ENCODE measurements at places on chromosomes 1 and 21.
A peak's percentile ranks its signal among the peaks of the same experiment; 100 is the strongest.

GRCh38 chr1:102628109-102628613, 480.2 kb downstream of the COL11A1 start:
- peak; percentile 36 for DNase-seq

DNA sequence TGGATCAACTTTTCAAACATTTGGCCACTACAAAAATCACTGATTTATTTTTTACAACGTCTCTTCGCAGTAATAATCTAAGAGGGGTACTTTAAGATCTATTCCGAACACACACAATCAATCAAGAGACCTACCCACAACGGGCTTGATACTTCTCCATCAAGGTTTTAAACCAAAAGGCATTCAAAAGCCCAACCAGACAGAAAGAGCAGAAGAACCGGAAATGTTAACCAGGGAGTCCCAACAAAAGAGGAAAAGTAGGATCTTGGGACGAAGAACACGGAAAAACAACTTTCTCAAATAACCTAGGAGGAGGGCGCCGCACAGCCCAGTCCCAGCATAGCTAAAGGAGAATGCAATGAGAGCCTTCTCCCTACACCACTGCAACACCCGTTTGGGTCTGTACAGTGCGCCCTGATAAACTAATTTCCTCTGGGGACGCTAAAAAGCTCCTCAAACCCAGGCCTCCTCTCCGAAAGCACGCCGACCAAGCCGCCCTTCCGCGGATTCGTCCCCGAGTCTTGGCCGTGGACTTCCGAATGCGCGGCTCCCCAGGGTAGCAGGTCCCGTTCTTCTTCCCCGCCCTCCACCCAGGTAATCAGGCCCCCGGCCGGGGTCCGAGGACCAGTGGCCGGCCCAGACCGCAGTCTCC, 623 bp downstream of the RPL22 start:
- DNase-seq, result no peak

DNA sequence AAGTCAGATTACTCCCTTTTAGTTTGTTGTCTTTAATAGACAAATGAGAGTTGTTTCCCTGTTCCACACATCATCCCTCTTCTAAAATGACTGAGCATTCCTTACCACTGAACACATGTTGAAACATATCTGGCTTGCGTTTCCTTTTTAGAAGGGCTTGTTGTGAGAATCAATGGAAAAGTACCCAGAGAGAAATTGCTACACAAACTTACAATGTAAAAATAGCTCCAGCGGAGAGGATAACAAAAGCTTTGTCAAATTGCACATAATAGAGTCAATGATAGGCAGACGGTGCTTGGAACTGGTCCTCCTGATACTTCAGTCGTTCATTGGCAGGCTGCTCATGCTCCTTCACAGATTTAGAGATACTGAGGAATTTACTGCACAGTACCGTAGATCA, 123.9 kb downstream of the CYYR1 start:
- DNase-seq, result no peak

GRCh38 chr21:46069166-46069565, 28.7 kb upstream of the COL6A2 start:
- DNase-seq, result no peak

GRCh38 chr21:17451364-17451891, 61.4 kb upstream of the CXADR start:
- no peak for DNase-seq

GRCh38 chr1:244037252-244037651, 13.8 kb upstream of the ZBTB18 start:
- no peak for DNase-seq

DNA sequence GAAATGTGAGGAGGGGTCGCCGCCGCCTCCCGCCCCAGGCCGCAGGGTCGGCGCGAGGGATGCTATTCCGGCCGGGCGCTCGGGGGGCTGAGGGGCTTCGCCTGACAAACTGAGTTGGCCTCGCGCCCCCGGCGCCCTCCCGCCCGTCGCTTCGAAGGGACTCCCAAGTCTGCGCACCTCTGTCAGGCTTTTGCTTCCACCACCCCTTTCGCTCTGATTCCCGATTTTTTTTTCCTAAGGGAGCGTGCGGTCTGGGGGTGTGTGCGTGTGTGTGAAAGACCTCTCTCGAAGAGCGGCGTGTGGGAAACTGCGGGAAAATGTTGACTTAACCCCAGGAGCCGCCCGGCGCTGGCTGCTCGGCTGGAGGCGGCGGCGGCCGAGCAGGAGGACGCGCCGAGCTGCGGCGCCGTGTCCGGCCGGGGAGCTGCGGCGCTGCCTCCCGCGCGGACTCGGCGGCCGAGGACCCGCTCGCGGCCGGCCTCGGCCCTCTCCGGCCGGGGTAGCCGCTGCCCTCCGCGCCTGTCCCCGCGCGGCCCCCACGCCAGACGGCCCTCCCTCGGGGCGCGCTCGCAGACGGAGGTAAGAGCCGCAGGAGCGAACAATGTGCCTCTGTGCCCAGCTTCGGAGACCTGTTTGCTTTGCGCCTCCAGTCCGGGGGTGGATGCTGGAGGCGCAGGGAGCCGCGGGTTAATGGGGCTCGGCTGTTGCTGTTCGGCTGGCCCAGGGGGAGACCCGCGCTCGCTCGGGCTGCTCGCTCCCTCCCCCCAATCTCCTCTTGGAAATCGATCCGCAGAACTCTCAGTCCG, 1.1 kb downstream of the ADGRL2 start:
- DNase-seq, result peak; percentile 46

- DNase-seq, result no peak
Observed at GRCh38 chr1:174105086-174105485, 54.2 kb upstream of the RABGAP1L start.

GRCh38 chr1:16012590-16013219, 5.1 kb downstream of the HSPB7 start:
- DNase-seq, result peak; percentile 46

GRCh38 chr1:115238336-115239147, 99.5 kb downstream of the NGF start:
- DNase-seq, result no peak

DNA sequence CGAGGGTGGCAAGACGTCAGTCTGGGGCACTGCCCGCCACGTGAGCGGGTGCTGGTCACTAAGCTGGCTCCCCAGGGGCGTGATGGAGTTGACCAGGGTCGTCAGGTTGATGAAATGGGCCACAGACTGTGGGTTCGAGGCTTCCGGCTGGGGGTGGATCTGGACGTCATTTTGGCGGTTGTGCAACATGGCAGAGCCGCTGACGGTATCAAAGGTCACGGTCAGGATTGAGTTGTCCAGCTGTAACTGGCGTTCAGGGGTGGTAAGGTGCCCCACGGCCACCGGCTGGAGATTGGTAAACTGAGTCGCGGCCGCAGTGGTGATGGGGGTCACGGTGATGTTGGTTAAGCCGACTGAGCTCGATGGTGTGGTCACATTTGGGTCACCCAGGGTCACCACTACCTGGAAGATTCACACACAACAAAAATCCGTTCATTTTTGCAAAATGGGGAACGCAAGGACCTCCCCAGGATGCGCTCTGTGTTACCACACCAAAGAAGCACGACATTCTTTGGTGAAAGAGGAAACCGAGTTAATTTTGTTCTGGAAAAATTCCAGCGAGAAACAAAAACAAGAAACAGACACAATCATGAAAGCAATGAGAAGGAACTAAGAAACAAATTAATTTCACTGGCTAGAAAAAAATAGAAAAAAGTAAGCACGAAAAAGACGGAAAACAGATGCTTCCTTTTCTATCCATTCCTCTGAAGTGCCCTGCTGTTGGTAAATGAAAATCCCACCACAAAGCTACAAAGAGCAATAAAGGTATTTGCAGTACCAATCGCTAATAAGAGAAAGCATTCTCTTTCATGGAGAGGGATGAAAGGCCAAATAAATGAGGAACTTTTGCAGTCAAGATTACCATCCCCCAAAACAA, 34.7 kb upstream of the RIPK4 start:
- no peak for DNase-seq

DNA sequence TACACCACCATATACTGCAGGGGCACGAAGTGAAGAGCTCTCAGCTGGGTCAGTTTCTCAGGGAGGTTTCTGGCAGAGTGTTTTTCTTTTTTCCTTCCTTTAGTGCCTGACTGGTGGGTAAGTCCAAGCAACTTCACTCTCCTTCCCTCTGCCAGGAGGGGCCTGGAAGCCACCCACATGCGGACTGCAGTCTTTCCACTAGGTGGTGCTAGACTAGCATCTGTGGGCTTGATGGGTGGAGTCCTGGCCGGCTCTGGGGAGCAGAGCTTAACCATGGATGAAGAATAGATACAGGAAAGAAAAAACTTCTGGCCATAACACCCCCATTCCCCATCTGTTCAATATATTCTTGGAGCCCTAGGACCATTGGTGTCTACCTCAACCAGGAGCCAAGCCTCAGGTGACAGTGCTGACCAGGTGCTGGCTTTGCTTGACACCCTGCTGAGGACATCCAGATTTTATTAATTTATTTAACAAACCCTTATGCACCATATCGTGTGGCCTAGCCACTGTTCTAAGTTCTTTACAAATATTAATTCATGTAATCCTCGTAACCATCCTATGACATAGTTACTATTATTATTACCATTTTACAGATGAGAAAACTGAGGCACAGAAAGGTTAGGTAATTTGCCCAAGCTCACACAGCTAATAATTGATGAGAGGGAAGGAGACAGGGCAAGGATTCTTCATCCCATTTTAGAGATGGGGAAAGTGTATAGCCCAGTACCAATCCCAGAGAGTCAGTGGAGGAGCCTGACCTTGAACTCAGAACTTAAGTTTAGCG, 126.7 kb upstream of the CSF3R start:
- peak; percentile 34 for DNase-seq

- no peak for DNase-seq
Observed at GRCh38 chr1:36625935-36626310, 143.2 kb upstream of the CSF3R start.

DNA sequence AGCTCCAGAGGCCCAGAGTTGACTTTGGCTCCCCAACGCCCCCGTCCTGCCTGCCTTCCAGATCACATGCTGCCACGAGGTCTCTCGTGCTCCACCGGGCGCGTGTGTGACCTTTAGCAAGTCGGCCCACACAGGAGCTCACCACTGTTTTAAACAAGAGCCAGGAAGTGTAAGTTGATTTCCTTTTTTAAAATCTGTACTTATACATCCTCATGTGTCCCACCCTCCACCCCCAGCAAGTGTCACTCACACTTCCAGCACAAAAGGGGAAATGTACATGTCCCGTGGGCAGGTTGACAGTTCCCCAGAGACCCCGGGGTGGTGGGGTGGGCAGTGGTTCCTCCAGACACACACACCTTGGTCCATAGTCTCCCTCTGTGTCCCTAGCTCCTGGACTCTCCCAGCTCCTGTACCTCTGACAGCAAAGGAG, 84.4 kb downstream of the STUM start:
- DNase-seq, result no peak

GRCh38 chr1:234833646-234834045, 223.7 kb upstream of the IRF2BP2 start:
- no peak for DNase-seq

GRCh38 chr1:73659136-73659535, 538.8 kb downstream of the LRRIQ3 start:
- no peak for DNase-seq

DNA sequence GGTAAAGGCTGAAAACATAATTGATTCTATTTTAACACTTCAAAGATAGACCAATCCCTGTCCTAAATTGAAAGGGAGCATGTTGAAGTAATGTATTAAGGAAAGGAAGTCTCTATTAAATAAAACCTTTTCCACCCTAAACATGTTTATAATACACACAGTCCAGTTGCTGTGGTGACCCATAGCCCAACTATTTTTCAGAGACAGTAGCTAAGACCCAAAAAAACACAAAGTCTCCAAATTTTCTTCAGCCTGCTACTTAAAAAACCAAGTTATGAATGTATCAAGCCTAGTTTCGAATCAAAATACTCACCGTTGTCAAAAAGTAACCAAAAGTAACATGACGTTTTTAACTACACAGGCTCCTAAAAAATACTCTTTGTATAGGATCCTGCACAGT, 1.6 kb downstream of the ELK4 start:
- DNase-seq, result no peak

GRCh38 chr1:27045973-27046558, 33.4 kb upstream of the TENT5B start:
- peak; percentile 41 for DNase-seq

DNA sequence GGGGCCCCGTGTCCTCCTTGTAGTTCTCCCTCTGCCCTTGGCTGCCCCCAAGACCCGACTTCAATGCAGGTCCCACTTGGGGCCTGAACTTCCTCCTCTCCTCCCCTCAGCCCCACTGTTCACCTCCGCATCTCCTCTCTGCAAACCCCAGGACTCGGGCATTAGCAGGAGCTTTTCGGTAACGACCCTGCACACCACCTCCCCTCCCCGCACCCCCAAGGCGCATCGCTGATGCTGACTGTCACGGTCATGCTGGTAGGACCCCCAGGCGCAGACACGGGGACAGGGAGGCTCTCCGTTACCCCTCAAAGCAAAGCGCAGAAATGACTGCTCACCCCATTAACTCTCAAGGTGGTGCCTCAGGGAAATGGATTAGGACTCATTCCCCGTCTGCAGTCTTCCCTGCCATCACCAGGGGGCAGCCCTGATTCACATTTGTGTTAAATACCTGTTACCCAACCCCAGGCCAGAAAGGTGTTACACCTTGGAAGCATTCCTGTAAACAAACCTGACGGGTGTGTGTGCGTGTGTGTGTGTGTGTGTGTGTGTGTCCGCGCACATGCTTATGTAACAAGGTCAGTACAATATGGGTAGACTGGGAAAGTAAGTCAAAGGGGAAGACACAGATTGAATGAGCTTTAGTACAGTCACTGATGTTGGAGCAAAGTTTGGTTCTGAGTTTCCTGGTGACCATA, 6.4 kb upstream of the GUCA2B start:
- DNase-seq, result peak; percentile 88

GRCh38 chr1:191134796-191135195, 657.1 kb upstream of the BRINP3 start:
- no peak for DNase-seq

DNA sequence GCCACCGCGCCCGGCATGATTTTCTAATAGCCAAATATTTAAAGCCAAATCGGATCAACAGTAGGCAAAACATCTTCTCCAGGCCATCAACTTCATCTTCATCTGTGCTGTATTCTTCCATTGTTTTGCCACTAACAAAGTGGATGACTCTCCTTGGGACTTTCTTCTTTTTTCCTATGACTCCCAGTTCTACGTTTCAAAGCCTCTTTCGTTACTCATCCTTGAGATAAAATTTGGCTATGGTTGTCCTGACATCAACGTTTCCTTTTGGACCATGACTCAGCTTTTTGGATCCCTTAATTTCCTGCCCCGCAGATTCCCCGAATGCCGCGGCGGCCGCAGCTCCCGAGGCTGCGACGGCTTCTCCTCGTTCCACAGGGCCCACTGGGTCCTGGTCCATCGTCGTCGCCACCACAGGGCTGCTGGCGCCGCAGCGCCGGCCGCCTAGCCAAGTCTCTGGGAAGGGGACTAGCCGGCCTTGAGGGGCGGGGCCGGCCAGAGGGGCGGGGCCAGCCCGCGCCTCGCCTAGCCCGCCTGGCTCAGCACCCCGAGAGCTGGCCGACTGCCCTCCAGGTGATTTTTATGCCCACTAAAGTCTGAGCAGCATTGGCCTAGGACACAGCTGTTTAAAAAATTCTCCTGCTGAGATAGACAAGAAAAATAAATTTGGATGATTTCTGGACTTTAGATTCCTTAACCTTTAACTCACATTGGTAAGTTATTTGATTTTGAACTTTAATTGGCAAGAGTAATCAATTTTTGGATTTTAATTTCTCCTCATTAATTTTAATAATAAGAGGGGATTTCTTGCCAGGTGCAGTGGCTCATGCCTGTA, 93.9 kb downstream of the ADCY10 start:
- peak; percentile 65 for DNase-seq

Data from SW480 (cell line).